CD4-positive, alpha-beta T cell treated with Interleukin-6 for 4 hours (primary cell): ENCODE measurements at places on chromosomes 6 and 20.

DNA sequence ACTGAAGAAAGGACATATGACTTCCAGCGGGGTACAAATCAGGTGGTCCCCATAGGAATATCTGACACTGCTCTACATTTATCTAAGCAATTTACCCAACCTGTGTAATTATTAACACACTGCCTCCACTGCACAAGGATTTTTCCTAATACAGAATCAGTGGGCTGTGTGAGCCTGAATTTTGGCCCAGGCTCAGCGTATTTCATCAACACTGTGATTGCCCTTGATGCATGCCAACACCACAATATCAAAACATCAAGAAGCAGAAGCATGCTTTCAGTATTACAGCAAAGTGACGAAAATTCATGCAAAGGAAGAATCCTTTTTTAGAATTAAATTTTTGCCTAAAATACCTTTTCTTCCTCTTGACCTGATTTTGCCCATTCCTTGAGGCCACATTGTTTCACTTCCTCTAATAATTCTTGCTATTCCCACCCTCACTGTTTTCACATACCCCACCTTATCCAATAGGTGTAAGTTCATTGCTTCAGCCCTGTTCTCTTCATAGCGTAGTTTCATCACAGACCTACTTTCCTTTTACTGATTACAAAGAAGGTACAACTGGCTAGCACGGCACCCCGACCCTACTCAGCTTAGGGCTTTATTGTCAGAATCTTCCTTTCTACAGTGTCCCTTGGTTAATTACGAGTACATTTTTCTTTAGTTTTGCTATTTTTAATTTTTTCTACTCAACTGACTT, 83.7 kb upstream of the PTCHD4 start:
- DNase-seq: no peak

DNA sequence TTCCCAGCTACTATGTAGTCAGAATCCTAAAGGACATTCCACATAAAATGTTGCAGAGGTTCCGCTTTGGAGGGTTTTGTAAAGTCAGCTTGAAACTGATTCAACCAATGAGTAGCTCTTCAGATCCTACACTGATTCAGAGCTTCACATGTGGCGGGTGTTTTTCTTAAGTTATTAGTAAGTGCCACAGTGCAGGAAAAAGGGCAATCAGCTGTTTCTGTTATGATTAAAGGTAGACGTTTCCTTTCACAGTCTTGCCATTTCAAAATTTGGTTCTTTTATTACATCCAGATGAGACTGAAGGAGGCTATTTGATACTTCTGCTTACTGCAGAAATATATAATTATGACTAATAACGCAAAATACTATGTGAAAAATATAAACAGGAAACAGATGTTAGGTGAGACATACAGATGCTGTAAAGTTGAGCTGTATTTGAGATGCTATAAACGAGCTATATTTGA, 443.9 kb downstream of the CDKAL1 start:
- no peak for DNase-seq

- DNase-seq: no peak
Observed at GRCh38 chr6:97842521-97842920, 559.5 kb upstream of the MMS22L start.

DNA sequence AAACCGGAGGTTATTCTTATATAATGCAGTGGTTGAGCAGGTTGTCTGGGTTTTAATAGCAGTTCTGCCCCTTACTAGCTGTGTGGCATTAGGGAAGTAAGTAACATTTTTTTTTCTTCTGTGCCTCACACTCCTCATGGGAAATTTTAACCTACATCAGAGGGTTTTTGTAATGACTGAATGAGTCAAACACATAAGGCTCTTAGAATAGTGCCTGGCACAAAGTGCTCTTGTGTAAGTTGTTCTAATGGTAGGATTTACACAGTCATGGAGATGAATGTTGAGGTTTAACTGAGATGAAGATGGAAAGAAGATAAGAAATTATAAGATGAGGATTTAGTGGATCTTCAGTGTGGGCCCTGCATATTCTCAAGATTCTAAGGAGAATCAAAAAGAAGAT, 68.4 kb upstream of the PHIP start:
- no peak for DNase-seq

DNA sequence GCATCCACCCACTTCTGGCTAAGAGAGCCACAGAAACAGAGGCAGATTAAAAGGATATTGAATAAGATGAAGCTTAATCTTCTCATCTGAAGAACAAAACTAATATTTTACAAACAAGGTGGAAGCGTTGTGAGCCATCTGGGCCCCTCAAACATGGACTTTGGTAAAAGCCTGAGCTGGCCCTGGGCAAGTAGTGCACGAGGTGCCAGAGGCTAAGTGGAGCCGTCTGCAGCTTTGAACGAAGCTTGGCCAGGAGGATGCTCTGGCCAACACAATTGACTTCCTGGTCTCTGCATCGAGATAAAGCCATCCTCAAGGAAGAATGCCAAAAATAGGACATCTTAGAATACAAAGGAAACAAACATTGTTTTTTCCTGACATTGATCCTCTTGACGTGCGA, 53.2 kb upstream of the PLEKHG1 start:
- DNase-seq: no peak

DNA sequence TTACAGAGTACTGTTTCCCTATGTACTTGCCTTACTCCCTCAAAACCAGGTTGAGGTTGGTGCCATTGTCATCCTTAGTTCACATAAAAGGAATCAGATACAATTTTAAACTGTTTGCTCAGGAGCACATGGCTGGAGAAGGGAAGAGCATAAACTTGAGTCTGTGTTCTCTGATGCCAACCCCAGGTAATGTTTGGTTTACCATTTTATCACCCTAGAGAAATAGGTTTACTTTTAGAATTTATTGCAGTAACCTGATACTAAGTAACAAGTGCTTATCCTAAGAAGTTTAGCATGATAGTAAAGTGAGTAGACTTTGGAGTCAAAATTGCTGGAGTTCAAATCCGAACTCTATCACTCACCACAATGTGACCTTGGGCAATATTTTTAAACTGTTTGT, 86.3 kb downstream of the RFPL4B start:
- no peak for DNase-seq

GRCh38 chr6:128437685-128438084, 82.7 kb downstream of the PTPRK start:
- DNase-seq: no peak

DNA sequence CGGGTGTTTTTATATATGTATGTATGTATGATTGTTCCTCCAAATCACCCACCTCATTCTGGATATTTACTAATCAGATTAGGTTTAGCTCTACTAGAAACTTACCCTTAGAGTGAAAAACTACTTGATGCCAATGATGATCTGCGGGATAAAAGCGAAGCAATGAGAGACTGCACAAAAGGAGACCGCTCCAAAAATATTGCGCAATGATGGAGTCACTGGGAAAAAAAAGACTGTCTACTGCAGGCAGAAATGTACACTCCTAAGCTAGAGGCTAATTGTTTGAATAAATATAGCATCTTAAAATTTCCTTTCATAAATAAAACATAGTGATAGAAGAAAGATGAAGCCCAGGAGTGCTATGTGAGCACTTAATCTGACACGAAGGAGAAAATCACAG, 7.3 kb downstream of the RAB32 start:
- no peak for DNase-seq

DNA sequence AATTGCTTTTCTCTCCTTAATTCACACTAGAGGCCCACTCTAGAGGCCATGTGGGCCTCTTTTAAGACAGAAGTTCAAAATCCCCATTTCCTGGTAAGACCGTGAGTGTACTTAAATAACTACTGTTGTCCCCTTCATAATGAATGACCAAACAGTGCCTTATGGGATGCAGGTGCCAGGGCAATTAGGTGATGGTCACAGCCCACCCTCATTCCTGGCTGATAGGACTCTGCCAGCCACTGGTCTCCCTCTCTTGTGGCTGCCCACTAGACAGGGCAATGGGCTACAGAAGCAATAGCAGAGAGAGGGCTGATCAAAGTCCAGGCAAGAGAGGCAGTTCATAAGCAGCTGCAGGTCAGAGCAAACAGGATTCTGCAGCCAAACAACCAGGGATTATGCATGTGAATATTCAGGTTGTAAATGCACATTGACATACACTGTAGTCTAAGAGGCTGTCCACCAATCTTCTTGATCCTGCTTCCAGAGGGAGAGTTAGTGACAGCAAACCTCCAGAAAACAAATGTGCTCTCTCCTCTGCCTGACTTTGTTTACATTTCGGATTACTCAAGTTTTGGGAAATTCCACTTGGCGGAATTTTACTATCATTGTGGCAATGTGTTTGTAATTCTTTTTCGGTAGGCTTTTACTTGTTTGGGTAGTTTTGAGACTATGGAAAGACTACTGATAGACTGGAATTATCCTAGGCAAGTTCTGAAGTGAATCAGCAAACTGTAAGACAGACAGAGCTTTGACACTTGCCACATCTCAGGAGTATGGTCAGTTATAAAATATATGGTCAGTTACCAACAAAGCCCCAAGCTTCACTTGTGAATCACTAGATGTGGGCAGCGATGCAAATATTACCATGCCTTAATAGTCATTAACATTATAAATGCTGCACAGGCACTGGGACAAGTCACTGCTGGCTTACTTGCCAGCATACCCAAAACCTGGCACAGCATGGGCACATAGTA, 12.8 kb downstream of the PTPRK start:
- DNase-seq: no peak

DNA sequence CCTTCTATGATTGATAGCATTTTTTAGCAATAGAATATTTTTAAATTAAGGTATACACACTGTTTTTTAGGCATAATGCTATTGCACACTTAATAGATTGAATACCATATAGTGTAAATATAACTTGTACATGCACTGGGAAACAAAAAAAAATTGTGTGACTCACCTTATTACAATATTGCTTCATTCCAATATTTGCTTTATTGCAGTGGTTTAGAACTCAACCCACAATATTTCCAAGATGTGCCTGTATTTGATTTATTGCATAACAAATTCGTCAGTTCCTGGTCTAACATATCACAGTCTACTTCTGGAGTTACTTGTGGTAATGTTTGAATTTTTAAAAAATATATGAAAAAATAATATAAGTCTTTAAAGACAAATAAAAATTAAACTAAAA, 41.9 kb upstream of the DEFB112 start:
- DNase-seq: no peak
